ENCODE measurements at places on chromosomes 5 and 9.
A peak's percentile ranks its signal among the peaks of the same experiment; 100 is the strongest.

DNA sequence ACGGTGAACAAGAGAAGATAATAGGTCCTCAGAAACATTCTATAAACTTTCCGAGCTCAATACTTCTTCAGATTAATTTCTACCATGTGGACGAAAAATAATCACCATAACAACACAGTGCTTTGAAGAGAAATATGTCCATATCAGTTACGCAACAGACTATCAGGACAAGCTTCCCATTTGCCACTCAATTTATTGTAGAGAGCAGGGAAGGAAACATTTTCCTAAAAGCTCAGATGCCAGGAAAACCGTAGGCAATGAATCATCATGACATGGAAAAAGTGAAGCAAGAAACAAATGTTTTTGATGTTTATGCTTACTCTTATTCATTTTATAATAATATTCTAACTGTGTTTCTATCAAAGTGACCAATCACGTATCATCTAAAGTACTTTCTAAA, 87.6 kb downstream of the S1PR3 start:
- no peak for DNase-seq

- DNase-seq, result peak; percentile 64
Observed at GRCh38 chr5:151079838-151080612, 809 bp downstream of the TNIP1 start.

DNA sequence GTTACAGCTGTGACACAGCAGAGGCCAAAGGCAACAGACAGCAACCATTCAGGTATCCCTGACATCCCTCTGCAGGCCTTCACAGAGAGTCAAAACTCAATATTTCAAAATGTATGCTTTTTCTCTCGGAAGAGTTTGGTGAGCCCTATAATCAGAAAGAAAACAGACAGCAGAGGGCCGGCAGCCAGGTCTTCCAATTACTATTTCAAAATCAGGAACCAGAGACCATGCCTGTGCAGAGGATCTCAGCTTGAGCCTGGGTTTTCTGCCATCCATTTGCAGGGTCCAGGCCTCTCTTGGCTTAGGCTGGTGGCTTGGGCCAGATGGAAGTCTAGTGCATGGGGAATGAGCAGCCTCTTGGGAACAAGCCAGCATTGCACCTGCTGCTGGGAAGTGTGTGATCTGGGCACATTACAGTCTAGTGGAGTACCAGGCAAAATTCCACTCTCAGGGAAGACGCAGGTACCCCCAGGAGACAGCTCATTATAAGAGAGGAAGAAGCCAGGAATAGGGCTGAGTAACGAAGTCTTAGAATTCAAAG, 231.3 kb downstream of the ENC1 start:
- DNase-seq, result no peak

- DNase-seq, result no peak
Observed at GRCh38 chr5:135315386-135315785, 83.6 kb downstream of the MACROH2A1 start.

GRCh38 chr9:109138421-109138820, 18.7 kb upstream of the TMEM245 start:
- no peak for DNase-seq

DNA sequence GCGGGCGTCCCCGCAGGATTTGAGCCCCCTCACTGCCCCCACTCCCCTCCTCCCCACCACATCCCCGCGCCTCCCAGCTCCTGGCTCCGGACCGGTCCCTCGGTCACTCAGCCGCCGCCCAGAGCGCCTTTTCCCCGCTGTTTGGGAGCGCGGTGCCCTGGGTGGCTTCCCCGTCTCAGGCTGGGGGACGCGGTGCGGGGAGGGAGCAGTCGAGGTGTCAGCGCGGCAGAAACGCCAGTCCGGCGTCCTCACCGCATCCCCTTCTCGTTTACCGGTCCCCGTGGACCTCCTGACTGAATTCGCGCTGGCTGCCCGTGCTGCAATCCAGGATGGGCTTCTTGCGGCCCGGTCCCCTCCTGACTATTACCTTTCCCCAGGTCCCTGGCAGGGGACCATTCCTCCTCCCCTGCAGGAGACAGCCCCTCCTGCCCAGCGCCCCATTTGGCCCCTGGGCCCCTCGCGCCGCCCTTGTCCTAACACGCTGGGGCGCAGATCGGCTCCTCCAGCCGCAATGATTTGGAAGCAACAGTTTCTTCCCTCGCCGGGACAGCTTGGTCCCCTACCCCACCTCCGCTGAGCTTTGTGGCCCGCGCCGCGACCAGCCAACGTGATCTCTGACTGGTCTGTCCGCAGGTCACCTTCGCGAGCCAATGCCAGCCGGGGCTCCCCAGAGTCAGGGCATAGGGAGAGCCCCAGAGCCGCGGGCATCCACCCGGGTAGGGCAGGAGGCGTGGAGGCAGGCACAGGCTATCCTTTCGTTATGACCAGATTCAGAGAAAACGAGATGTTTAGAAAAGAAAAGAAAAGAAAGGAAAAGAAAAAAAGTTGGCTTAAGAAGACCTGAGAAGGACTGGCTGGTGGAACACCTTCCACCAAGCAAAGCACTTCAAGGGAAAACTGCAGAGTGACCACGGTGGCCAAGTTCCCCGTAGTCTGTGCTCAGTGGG, 1.2 kb downstream of the ANKRD33B start:
- peak; percentile 50 for DNase-seq

- no peak for DNase-seq
Observed at GRCh38 chr5:7882926-7883325, 14.0 kb downstream of the MTRR start.

- DNase-seq, result no peak
Observed at GRCh38 chr5:127492854-127493738, 24.3 kb upstream of the PRRC1 start.

DNA sequence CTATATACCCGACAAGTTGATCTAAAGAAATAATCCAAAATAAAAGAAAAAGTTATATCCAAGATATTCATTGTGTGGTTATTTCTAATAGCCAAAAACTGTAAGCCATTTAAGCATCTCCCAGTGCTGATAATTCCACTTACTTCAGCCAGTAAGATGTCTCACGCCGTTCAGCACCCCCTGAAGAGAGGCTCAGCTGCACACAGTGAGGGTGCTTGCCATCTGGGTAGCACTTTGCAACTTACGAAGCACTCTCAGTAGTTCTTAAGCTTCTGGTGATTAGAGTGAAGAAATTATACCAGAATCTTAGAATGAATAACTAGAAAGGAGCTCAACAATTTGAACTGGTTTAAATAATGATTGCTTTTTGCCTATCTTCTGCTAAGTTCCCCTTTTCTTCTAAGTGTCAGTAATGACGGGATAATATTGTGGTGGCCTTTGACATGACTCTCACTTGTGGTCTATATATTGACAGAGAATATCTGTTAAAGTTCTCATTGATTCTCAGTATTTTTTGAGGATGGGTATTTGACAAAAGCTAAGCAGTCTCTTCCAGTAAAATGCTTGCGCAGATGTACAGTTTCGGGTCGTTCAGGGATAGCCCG, 26.2 kb upstream of the LTC4S start:
- no peak for DNase-seq

- no peak for DNase-seq
Observed at GRCh38 chr9:114928136-114928535, 2.3 kb downstream of the TNFSF8 start.

GRCh38 chr9:38404314-38404713, 11.8 kb downstream of the ALDH1B1 start:
- DNase-seq, result no peak

- no peak for DNase-seq
Observed at GRCh38 chr9:121281614-121282276, 13.8 kb downstream of the GSN start.

- DNase-seq, result no peak
Observed at GRCh38 chr5:141880961-141881801, 3.0 kb upstream of the PCDH1 start.

DNA sequence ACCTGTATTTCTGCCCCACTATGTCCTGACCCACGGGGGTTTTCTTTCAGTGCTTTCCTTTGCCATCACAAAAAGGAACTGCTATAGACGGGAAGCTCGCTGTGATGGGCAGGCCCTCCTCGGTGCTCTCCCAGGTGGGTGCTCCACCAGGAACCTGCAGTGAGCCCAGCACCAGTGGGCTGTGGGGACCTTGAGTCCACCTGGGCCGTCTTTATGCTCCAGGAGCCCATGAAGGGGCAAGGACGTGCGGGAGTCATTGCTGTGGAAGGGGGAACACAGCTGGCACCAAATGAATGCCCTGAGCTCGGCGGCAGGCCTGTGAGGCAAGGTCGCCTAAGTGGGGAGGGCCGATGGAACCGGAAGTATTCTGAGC, 36.7 kb upstream of the SLC6A3 start:
- no peak for DNase-seq

DNA sequence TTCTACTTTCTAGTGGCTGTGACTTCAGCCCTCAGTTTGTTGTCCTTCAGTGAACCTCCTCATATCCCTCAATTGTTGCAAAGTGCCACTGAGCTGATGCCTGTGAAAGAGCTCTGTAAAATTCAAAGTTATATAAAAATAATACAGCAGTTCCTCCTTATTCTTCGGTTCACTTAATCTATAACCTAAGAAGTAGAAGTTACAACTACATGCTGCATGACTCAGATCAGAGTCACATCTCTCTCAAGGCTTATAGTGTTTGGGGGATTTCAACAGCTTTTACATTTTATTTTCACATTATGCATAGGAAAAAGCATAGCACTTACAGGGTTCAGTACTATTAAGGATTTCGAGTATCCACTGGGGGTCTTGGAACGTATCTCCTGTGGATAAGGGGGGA, 25.1 kb upstream of the GCNT1 start:
- DNase-seq, result no peak

- no peak for DNase-seq
Observed at GRCh38 chr5:104053353-104053649, 490.7 kb upstream of the NUDT12 start.

GRCh38 chr9:114507726-114508125, 2.5 kb upstream of the WHRN start:
- DNase-seq, result no peak

DNA sequence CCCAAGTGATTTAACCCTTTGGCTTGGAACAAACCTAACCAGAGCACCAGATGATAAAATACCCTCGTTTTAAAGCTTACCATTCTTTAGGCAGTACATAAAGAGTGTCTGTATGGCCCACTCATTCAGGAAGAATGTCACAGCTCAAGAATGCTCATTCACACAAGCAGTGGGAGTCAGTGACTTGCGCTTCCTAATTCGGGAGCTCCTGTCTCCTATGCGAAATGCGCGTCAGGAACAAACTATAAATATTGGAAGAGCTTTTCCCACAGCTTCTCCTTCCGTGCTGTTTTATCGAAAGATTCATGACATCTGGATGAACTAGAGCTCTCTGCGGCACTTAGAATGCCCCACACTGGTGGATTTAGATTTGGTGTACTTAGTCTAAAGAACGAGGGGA, 66.6 kb downstream of the NTRK2 start:
- no peak for DNase-seq

DNA sequence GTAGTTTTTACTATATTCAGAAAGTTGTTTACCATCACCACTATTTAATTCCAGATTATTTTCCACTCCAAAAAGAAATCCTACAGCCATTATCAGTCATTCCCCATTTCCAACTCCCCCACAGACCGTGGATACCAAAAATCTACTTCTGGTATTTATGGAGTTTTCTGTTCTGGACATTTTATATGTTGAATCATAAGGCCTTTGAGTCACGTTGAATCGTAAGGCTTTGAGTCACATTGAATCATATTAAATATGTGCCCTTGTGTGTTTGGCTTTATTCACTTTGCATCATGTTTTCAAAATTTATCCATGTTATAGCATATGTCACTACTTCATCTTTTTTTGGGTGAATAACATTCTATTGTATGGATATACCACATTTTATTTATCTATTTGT, 454.1 kb upstream of the NUDT12 start:
- DNase-seq, result no peak

DNA sequence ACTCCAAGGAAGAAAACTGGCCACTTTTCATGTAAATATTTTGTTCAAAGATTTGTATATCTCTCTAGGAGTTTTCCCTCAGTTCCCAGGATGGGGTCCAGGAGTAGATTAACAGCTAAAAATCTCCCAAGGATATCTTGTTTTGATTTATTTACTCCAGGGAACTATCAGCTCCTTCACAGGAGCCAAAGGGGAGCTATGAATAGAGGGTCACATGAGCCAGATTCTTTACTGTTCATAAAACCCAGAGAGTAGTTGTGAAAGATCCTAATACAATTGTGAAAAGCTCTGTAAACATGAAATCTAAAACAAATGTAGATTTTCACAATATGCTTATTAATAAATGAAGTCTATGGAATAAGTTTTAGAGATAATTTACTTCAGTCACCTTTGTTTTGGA, 16.9 kb downstream of the DIMT1 start:
- no peak for DNase-seq

DNA sequence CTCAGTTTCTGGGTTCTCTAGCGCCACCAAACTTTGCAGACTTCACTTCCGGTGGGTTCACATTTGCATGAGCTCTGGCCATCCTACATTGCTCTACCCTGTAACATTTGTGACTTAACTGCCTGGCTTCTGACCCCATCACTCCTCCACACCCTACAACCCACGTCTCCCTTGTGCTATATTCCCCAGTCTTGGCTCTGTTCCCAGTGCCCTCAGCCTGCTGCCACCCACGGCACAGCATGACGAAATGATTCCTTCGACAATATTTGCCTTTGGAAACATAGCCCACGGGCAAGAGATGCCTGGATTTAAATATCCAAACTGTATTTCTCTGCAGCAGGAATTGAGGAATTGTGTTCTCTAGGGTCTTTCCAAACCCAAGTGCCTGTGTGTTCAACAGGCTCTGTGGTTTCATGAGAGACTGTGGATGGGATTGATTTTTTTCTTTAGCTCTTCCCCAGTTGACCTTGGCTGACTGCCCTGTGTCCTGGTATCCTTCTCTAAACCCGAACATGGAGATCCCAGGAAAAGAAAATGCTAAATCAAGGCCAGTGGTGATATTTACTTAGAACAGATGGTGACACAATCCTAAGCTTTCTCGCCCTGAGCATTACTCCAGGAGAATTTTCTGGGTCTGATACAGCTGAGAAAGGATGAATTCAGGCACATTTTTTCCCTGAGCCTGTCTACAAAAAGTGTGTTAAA, 44.4 kb upstream of the GRIA1 start:
- DNase-seq, result no peak

GRCh38 chr5:1543398-1544293, 19.9 kb upstream of the LPCAT1 start:
- no peak for DNase-seq

GRCh38 chr5:101018299-101018698, 115.2 kb upstream of the ST8SIA4 start:
- no peak for DNase-seq

DNA sequence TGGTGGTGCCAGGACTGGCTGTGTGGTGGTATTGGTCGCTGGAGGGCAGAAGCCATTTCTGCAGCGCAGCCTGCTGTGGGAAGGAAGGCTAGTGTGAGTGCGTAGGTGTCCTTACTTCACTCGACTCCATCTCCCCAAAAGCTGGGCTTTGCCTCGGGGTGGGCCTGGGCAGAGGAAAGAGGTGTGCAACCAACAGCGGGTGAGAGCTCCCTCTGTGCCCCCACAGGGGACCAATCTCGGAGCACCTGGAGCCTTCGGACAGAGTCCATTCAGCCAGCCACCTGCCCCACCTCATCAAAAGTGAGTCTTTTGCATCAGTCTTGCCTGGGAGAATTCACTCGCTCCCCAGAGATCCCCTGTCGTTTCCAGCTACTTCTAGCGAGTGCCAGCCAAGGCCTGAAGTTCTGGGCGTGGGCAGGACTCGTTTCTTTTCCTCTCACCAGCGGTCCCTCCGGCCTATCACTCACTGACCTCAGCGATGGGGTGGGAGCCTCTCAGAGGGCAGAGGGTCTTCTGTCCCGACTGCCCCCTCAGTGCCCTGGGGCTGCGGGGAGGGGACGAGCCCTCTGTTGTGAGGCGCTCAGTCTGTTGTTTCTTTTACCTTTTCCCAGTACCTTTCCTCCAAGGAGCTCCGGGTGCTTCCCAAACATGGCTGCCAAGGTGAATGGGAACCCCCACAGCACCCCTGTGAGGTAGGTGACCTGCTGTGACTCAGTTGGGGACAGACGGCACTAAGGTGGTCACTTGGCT, 32.9 kb upstream of the PRDM12 start:
- DNase-seq, result no peak

- DNase-seq, result no peak
Observed at GRCh38 chr5:88033191-88033590, 235.5 kb downstream of the TMEM161B start.

Measured in stimulated activated naive CD8-positive, alpha-beta T cell treated with anti-CD3 and anti-CD28 coated beads, Interleukin-15, Interleukin-2, amounts not matched to agents 100 U/mL and 50 U/mL, for 24 hours (primary cell).